Hippocampal formation (tissue), 2 donors: ENCODE measurements at places on chromosomes 2 and 18.

GRCh38 chr2:235083822-235084221 is 132.0 kb downstream of the SH3BP4 start:
- no peak for DNase-seq

DNA sequence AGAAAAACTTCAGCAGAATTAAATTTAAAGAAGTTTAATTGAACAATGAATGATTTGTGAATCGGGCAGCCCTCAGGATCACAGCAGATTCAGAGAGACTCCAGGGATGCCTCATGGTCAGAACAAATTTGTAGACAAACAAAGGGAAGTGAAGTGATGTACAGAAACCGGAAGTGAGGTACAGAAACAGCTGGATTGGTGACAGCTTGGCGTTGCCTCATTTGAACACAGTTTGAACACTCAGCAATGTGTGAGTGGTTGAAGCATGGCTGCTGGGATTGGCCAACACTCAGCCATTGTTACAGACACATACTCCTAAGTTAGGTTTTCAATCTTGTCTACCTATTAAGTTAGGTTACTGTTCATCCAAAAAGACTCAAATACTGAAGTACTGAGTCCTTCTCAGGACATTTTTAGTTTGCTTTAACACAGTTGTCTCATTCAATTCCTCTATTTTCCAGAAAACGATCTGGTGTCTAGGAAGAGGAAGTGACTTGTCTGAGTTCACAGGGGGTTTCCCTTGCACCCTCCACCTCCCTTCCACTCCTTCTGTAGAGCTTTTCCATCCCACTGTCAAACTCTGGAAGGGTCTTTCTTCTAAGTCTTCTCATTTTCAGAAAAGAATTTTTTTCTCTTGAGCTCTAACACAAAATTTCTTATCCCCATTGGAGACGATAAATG is 137.9 kb downstream of the SLC4A3 start:
- DNase-seq, result no peak

DNA sequence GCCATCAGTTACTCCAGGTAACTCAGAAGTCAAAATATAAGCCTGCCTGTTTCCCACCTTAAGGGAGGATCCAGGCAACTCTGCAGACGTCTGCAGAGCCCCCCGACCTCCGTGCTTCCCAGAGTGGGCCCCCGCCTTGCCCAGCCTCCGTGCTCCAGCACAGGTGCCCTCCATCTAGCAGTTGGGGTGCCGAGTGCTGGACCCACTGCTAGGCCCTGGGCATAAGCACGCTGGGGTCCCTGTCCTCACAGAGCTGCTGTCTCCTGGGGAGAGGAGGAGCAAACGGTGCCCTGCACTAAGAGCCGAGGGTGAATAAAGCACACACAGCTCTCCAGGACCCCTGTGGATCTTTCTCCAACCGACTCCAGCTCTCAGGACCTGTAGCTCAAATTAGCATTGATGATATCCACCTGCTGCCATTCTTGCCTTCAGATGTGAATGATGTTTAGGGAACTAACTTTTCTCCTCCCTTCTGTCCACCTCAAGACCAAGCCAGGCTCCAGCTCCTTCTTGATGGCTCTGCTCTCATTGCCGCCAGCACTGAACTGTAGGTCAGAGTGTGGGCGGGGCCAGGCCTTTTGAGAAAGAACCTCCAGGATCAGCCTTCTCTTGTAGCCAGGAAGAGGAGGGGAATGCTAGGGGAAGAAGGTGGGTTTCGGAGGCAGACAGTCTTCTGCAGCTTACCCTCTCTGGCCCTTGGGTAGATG is 121.2 kb downstream of the SMAD7 start:
- no peak for DNase-seq

- DNase-seq, result no peak
These were observed 428.9 kb downstream of the MBD2 start for GRCh38 chr18:53795610-53796009.

GRCh38 chr2:4561196-4561595 is 857.8 kb downstream of the DCDC2C start:
- DNase-seq, result no peak

- DNase-seq, result peak; percentile 76
These were observed 36.0 kb upstream of the BIN1 start for GRCh38 chr2:127142663-127143630.

- no peak for DNase-seq
These were observed 14.3 kb upstream of the TANC1 start for GRCh38 chr2:158953926-158954763.

DNA sequence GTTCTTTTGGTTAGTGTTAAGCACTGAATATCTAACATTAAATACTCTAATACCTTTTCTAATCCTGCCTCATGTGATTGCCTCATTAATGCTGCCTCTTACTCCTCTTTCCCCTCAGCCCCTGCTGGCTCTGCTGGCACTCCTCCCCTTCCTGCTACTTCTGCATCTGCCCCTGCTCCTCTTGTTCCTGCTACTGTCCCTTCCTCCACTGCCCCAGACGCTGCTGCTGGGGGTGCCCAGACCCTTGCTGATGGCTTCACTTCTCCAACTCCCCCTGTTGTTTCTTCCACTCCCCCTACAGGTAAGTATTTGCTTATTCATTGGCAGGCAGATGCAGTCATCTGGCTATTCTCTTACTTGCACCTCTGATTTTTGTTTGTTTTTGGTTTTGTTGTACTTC is 68.5 kb downstream of the ABI2 start:
- no peak for DNase-seq

GRCh38 chr2:124081154-124081716 is 56.1 kb downstream of the CNTNAP5 start:
- no peak for DNase-seq

GRCh38 chr18:37611614-37612279 is 46.1 kb upstream of the CELF4 start:
- no peak for DNase-seq

GRCh38 chr2:120486441-120486840 is 140.5 kb downstream of the INHBB start:
- no peak for DNase-seq

- no peak for DNase-seq
These were observed 12.0 kb downstream of the RUFY4 start for GRCh38 chr2:218081063-218081462.

DNA sequence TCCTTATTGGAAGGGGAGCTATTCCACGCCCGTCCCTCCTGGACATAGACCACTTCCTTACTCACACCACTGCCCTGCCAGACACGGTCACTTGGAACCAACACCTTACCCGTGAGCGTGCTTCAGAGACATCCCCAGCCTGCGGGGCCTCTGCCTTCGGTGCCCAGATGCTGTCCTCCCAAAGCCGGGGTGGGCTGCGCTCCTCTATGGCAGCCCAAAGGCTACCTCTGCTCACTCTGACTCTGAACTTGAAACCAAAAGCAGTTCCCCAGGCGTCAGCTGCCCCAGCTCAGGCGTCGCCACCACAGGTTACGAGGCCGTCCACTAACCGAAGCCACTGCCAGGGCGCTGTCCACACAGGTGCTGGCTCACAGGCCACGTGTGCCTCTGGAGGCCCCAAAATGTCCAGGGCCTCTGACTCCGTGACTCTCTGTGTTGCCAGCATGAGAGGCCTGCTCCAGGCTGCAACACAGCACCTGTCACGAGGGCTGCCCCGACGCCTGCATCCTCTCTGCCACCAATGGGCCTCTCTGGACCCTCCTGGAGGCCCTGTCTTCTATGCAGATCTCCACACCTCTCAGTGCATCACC is 23.8 kb downstream of the HDAC4 start:
- DNase-seq, result no peak

- no peak for DNase-seq
These were observed 1.1 kb upstream of the CDCA7 start for GRCh38 chr2:173353556-173353955.

DNA sequence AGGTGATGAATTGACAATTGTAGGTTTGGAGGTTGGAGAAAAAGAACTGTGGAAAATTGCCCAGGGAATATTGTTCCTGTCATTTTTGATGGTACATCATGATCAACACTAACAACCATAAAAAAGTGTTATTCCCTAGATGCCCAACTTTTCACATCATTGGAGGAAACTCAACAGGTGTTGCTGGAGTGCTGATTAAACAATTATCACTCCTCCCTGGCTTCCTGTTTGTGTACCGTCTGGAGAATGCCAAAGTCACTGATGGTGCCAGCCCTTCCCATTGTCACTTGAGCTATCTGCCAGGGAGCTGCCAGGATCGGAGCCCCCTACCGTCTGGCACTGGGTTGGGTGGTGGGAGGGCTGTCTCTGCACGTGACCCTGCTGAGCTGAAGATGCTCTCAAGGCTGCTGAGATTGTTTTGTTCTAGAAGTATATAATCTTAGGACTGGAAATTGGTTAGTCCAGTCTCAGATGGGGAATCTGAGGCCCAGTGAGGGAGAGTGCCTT is 156.9 kb downstream of the PRKCE start:
- no peak for DNase-seq

- no peak for DNase-seq
These were observed 22.6 kb downstream of the ITGA6 start for GRCh38 chr2:172449911-172450550.

DNA sequence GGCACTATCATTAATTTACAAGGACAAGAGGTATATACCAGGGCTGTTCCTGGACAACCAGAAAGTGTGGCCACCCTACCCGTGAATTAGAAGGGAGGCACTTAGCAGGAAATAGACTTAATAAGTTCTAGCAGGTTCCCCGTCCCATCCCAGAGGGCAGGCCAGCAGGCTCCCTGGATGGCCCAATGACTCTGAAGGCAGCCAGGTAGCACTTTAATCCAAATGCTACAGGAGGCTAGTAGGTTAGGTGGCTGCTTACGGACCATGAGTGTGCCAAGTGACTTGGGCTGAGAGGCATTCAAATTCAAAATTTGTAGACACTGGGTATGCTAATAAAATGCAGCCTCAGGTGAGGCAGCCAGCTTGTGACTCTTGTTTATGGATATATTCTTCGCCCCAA is 123.9 kb downstream of the UXS1 start:
- no peak for DNase-seq

- no peak for DNase-seq
These were observed 31.7 kb upstream of the GPR17 start for GRCh38 chr2:127614246-127614645.

GRCh38 chr2:152477347-152478092 is 142.5 kb downstream of the FMNL2 start:
- DNase-seq, result no peak

- no peak for DNase-seq
These were observed 3.1 kb downstream of the ARHGAP25 start for GRCh38 chr2:68737711-68738110.

GRCh38 chr2:70160545-70160944 is 30.3 kb downstream of the C2orf42 start:
- DNase-seq, result no peak

- no peak for DNase-seq
These were observed 51.3 kb downstream of the GTF2A1L start for GRCh38 chr2:48668992-48669391.
